Stimulated activated CD8-positive, alpha-beta memory T cell treated with anti-CD3 and anti-CD28 coated beads, Interleukin-7, amount 100 ng/mL, for 1 hour (primary cell): ENCODE measurements at places on chromosomes 2 and 18.

GRCh38 chr2:217662984-217663602 is 339.7 kb downstream of the TNS1 start:
- DNase-seq: no peak

GRCh38 chr18:9737472-9738121 is 29.5 kb downstream of the RAB31 start:
- no peak for DNase-seq

DNA sequence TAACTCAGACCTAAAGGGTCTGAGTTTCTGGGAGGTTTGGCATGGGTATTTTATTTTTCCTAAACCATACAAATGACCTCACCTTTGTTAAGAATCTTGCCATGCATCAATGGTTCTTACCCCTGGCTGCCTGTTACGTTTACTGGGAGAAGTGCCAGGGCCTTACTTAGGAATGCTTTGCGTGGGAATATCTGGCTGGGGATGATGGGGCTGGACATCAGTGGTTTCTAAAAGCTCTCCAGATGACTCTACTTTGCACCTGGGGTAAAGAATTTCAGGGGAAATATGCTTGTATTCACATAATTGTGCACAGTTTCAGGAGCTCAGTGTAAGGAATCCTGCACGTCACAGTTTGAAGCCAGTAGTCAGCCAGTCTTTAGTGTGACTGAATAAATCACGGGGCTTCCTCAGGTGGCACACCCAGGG is 18.2 kb upstream of the DAW1 start:
- DNase-seq: no peak

- DNase-seq: no peak
Measured at GRCh38 chr2:179191110-179191509, 73.5 kb downstream of the SESTD1 start.

GRCh38 chr2:148971547-148971946 is 67.0 kb upstream of the LYPD6B start:
- no peak for DNase-seq

- DNase-seq: no peak
Measured at GRCh38 chr18:61551586-61551985, 218.4 kb downstream of the CDH20 start.

DNA sequence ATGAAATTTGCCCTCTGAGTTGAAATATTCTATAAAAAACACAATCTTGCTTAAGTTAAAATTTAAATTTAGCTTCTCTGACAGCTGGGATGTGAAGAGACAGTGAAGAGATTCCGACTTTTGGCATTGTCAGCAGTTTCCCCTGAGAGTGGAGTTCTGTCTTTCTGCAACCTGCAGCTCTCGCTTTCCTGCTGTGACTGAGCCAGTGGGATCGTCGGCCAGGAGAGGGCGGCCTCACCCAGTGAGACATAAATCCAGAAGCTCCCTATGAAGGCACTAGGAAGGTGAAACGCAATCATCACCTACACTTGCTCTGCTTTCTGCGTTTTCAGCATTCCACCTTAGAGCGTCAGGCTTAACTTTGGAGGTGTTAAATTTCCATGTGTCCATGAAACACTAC is 75.4 kb upstream of the HNMT start:
- DNase-seq: no peak

DNA sequence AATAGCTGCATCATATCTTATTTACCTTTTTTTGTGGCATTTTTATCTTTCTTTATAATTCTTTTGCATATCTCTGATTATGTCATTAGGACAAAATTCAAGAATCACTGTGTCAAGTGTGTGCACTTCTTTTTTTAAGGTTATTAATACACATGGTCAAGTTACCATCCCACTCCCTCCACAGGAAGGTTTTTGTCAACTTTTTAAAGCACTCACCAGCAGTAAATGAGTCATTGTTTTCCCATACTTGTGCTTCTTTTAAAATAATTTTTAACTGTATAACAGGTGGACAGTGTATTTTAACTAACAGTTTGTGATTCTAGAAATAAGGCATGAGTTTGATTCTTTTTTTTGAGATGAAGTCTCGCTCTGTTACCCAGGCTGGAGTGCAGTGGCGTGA is 45.7 kb upstream of the FAM171B start:
- DNase-seq: no peak

GRCh38 chr2:9285921-9286320 is 79.3 kb downstream of the ASAP2 start:
- DNase-seq: no peak

- DNase-seq: no peak
Measured at GRCh38 chr18:21479721-21480120, 120.8 kb downstream of the ESCO1 start.

DNA sequence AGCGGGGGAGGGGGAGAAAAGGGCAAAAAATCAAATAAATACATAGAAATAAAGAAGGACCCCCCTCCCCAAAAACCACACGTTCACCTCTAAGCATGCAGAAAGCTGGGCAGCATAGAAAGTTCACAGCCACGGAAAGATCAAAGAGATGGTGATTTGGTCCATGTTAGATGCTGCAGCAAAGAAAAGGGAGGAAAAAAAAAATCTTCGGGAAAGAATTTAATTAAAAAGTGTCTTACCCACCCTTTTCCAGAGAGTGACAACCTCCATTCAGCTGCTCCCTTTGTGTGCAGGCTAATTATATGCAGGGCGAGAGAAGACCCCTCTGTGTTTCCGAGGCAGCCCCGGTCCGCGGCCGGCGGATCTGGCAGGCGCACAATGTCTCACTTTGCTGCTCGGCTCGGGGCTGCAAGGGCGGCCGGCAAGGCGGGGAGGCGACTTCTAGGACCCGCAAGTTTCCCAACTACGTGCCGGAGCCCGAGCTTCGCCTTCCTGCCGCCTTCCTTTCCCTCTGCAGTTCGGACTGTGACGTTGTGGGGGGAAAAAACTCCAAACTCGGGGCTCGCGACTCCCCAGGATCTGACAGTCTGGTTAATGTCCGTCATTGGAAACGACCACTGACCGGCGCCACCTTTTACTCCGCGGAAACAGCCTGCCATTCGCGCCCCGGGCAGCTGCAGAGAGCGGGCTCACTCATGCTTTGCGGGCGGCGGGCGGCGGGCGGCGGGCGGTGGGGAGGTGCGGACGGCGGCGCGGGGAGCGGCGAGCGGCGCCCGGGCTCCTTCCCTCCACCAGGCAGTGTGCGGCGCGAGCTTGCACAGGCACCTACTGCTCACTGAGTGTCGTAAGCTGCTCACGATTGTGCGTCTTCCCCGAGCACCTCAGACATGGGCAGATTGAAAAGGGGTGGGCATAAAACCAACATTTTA is at the start of gene LRRTM1:
Gene LRRTM1 (minus strand): TSS at position 844 of the 929 bp plus-strand sequence. CDS start 933 bp downstream, outside the sequence.
- no peak for DNase-seq

DNA sequence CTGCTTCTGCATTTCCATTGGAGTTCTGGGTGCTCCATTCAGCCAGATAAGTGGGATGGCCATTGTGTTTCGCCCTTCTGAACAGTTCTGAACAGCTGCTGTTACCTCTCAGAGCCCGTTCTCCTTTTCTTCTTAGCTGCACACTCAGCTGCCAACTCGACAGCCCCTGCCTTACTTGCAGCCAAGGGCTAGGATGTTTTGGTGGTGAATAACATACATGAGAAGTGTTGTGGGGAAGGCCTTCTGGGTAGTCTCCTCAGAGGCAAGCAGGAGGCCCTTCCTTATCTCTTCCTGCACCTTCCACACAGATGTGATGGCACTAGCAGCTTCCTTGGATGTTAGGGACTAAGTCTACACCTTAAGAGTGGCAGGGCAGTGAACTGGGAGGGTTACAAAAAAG is 138.4 kb upstream of the NOSTRIN start:
- DNase-seq: no peak

DNA sequence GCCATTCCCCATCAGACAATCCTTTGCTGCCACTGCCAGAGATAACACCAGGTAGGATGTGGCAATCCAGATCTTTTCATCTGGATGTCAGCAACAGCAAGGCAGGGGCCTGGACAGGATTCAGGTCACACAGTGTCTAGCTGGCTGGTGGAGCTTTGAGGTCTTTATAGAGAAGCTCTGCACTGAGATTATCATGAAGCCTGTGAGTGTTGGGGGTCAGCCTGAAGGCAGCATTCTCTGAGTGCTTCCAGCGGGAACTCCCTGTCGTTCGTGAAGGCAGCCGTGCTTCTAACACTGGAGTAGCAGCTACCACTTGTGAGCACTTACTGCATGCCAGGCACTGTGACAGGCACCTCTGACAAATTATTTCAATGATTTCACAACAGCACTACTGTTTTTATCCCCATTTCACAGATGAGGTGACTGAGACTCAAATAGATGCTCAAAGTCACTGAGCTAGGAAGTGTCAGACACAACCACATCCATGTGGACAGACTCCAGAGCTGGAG is 85.7 kb downstream of the SEMA4F start:
- no peak for DNase-seq

GRCh38 chr2:155730804-155731203 is 601.7 kb downstream of the NR4A2 start:
- DNase-seq: no peak

- DNase-seq: no peak
Measured at GRCh38 chr2:207397917-207398655, 131.7 kb upstream of the CREB1 start.

DNA sequence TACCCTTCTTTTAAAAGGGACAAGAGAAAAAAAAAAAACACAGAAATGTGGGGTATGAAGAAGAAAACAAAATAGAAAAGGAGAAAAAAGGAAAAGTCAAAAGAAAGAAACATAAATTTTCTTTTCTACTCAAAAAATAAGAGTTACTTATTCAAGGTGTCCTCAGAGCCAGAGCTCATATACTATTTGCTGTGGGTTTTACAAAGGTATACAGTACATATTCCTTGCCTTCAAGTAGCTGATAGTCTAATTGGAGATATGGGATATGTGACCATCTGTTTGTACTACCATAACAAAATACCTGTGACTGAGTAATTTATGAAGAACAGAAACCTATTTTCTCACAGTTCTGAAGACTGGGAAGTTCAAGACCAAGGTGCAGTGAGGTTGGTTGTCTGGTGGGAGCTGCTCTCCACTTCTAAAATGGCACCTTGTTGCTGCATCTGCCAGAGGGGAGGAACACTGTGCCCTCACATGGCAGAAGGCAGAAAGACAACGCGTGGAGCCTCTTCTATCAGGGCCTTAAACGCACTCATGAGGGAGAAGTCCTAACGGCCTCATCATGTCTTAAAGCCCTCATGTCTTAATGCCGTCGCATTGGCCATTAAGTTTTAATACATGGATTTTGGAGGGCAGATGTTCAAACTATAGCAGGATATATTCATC is 33.9 kb downstream of the NBAS start:
- no peak for DNase-seq

- DNase-seq: no peak
Measured at GRCh38 chr2:45954233-45954850, 302.9 kb downstream of the PRKCE start.

- DNase-seq: no peak
Measured at GRCh38 chr2:27627963-27628766, 647 bp downstream of the CCDC121 start.

DNA sequence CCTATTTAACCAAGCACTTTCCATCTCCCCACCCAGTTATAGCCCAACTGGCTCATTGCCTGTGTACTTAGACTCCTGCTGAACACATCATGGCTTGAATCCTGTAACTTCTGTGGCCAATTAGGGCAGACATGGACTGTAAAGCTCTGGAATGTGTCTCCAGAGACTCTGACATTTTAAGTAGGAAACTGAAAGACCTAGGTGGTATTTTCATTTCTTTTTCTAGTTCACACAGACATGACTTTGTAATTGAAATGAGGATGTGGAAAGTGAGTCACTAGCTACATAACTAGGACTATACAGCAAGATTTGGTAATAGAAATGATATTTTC is 12.2 kb downstream of the DOK1 start:
- DNase-seq: no peak

DNA sequence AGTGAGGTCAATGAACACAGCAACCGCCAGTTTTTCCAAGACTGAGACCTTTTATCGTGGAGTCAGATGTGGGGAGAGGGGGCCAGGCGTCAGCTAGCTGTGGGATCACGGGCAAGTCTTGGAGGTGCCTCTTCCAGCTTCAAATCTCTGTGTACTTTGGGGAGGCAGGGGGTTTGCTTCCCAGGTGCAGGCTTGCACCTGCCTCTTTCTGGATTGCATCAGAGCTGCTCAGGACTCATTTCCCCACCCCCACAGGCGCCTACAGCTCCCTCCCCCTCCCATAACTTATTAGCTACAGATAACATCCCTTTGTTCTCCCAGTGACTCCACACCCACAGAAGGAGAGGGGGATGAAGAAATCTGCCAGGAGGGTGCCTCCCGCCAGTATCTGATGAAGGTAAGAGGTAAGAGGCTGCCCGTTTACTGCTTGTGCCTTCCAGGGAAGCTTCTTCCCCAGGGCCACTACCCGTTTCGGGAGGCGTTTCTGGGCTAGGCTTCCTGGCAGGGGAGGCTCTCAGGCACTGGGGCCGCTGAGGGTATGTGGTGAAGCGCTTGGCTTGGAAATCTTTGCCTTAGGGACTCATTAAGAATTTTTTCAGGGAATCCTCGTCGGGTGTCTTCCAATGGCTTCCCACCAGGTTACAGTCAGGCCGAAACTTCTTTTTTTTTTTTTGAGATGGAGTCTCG is 18.8 kb upstream of the MRPL33 start:
- no peak for DNase-seq

DNA sequence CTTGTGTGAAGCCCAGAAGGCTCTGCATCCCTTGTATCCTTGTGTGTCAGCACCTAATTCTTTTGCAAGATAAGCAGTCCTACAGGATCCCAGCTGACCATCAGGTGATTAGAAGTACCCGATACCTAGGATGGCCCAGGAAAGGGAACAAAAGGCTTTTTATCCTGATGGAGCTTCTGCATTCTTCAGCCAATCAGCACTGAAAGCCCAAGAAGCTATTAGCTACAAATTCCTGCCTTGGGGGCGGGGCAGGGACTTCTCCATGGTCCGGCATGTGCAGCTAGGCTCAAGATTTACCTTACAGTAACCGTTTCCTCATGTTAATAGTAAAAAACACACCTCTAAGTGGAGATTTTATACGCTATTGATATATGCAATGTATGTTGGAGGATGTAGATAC is 264.6 kb upstream of the THUMPD2 start:
- DNase-seq: no peak

DNA sequence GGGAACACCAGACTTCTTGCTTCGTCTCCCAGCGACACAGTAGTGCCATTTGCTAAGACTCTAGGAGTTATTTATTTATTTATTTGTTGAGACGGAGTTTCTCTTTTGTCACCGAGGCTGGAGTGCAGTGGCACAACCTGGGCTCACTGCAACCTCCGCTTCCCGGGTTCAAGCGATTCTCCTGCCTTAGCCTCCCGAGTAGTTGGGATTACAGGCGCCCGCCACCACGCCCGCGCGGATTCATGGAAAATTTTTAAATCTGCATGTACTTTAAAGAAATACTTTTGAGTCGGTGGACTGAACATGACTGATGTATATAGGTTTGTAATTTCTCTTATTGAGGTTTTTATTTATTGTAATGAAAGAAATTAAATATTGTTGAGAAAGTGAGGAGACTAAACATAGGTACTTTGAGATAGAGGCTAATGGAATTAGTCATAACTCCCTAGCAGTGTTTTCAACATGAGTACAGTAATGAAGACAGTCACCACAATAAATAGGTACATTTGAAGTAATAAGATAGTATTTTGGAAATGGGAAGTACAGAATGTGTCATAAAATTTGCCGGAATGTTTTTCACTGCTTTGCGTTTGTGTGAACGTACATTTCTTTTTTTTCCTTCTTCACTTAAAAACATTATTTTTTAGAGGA is 983 bp downstream of the MTX2 start:
- DNase-seq: no peak
